ENCODE measurements at places on chromosomes 12 and 14.

GRCh38 chr14:75254901-75255584, 23.6 kb upstream of the FOS start:
- DNase-seq, result no peak

GRCh38 chr12:49340971-49341776, 4.2 kb upstream of the C1QL4 start:
- DNase-seq, result no peak

- DNase-seq, result no peak
These were observed 3.3 kb upstream of the ATG101 start for GRCh38 chr12:52066346-52067080.

DNA sequence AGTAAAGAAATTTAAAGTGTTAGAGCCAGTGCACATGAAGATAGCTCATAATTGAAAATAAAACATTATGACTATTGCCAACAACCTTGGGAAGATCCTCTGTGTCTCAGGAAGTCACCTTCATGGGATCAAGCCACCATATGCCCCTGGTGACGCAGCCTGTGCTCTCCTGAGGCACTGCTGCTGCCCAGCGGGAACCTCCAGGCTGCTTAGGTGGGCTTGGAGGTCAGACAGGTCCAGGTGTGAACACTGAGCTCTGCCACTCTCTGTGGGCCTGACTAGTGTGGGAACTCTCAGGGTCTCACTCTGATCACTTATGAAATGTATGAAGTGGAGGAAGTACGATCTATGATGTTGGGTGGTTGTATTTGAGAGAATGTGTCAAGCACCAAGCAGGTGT, 16.7 kb downstream of the SLC35E3 start:
- no peak for DNase-seq

GRCh38 chr14:51334566-51334965, 94.5 kb downstream of the TMX1 start:
- no peak for DNase-seq

DNA sequence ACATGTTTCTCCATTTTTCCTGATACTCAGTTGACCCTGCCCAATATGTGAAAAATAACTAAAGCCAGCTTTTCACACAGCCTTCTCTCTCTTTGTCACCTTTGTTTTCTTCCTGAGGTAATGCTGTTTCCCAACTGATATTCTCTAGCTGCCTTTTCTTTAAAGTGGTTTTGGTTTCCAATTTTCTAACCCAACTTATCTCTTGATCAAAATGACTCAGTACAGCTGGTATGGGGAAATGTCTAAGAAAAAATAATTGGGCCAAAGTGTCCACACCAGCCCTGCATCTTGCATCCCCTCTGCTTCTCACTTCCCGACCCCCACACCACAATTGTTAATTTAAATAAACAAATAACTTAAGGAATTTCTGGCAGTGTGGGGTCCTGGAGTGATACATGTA, 193.8 kb downstream of the SYT1 start:
- DNase-seq, result no peak

- no peak for DNase-seq
These were observed 58.9 kb downstream of the NCOR2 start for GRCh38 chr12:124508381-124509079.

DNA sequence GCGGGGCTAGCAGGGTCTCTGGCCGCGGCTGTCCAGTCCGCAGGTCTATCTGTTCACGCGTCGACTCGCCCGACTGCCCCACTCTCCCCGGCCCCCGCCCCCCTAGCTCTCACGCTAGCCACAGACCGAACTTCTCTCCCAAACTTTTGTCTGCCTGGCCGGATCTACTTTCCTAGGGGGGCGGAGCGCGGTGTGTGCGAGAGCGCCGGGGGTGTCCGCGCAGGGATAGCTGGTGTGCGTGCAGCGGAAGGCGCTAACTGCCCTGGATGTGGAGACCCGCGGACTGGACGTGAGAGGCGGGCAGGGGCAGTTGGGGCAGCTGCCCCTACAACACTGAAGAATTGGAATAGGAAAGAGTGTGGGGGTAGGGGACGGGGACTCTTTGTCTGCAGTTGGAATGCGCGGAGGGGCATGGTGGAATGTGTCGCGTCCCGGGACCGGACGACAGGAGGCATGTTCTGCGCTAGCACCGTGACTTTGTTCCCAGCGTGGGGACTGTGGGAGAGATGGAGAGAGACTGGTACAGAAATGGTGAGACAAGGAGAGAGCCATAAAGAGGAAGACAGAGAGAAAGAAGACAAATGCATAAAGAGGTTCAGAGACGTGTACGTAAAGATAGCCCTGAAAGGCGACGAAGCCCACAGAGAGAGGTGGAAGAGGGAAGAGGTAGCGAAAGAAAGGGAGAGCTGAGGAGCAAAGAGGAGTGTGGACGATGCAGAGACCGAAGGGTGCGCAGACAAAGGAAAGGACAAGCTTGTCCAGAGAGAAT, at the start of gene AJUBA:
TSS of gene AJUBA (minus strand) at position 75 of the 769 bp plus-strand sequence. CDS start 285 bp downstream, outside the sequence.
- peak; percentile 64 for DNase-seq

DNA sequence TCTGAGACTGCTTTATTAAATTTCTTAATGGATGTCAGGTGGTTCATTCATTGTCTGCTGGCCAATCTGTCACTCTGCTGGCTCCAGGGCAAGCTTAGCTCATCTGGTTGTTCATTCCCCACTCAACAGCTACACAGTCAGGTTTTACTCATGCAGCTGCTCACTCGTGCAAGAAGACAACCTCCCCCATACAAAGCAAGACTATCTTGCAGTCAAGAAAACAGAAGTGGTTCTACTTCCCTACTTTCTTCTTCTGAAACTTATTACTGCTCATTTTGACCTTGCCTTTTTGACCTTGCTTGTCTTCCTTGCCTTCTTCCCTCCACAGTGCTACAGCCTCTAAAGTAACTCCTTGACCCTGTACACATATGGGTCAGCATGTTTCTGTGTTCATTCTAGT, 277.9 kb downstream of the SSPN start:
- DNase-seq, result no peak
